ENCODE measurements at places on chromosomes 7 and 10. TPM values are rescaled to one million over a fixed set of nuclear protein-coding genes. Genes with fewer than 3 reads are reported as not detected.

The HKDC1 gene
- 0.04 TPM for total RNA-seq

DNA sequence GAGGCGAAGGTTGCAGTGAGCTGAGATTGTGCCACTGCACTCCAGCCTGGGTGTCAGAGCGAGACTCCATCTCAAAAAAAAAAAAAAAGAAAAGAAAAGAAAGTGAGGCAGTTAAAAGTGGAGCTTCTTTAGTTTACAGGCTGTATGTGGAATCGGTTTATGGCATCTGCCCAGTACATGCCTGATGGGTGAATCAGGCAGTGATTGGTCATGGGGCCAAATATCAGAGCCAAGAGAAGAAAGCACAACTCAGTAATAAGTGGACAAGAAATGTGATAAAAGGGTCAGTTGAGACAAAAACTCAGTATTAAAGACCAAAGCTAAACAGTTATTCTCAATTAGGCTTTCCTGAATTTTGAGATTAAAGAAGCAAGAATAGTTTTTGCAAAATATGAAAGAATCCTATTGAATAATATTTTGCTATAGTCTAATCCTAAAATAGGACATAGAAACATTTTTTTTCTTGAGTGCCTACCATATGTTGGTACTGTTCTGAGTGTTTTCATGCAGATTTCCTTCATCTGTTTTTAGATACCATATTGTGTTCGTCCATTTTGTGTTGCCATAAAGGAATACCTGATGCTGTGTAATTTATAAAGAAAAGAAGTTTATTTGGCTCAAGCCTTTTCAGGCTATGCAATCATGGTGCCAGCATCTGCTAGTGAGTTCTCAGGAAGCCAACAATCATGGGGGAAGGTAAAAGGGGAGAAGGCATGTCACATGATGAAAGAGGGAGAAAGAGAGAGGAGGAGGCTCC is 14.4 kb downstream of the CDC14C start:
- DNase-seq: no peak

The LRRC61 gene
- 50.6 TPM for total RNA-seq

DNA sequence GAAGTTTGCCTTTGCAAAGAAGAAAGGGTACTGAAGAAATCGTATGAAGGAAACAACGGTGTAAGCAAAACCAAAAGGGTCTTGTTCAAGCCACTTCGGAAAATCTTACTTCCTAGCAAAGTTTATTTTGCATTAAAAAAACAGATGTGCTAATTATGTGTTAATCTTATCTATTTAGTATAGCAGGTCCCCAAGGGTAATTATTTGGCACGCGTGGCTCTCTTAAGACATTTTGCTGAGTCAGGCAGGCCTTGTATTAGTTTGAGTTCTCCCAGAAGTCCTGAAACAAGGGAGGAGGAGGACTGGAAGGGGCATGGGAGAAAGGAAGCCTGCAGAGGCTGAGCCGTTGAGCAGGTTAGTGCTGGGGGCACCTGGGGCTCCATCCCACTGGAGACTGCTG is 44.9 kb downstream of the TMEM178B start:
- no peak for DNase-seq

- no peak for DNase-seq
Measured at GRCh38 chr10:132383751-132384196, 13.2 kb upstream of the PWWP2B start.

The ABCB1 gene
- 0.86 TPM for total RNA-seq

DNA sequence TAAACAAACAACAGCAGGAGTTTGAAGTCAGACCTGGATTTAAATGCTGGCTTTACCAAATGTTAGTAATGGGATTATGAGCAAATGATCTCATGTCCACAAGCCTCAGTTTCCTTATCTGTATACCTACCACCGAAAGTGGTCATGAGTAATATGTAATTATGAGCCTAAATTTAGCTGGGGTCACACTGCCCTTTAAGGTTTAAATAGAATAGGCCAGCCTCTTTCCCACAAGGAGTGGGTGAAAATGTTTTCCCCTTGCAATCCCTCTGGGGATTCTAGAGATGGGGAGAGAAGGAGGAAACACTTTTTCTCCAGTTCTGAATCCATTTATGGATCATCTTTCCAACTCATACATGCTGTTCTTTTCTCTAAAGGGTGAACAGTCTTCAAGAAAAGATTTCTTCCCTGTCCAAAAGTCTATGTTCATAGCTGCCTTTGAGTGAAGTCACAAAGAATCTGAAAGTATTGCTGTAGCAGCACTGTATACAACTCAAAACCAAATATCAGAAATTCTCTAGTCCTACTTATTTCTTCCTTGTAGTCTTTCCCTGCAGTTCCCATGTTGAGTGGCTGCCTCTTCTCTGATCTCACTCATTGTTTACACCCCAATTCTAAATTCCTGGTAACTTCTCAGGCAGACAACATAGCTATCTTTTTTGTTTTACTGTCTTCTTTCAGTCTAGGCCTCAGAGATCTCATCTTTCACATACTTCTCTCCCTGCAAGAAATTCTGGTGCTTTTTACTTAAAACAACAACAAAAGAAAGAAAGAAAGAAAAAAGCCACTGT is 7.4 kb upstream of the TSPAN12 start:
- DNase-seq: no peak

DNA sequence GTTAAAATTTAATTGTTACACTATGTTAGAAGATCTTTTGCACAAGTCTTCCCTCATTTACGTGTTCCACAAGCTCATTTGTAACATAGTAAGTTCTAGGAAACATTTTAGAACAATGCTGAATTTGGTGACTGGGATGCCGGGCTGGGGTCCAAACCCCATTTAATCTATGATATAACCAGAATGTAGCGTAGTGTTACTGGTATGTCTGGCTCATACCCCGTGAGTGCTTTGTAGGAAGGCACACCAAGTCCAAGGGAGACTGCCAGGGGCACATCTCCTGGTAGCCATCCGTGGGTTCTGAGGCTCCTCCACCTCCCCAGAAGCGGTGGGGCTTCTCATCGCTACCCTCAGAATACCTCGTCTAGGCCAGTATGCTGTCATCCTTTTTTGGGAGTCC is 21.3 kb upstream of the TMEM236 start:
- no peak for DNase-seq

DNA sequence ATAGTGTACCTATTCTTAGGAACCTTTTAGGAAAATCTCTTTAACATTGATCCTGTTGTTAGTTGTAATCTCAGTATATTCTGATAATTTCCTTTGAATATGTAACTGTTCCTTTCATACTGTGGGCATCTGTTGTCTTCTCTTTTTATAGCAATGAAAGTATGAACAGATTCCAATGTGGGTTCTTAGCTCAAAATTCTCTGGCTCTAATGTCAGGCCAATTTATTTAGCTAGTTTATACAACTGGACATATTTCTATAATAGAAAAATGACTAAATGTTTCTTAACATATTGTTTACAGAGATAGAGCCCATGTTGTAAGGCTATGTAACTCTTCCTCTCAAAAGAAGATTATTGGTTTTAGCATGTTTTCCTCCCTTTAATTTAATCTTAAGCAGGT is 363.2 kb downstream of the AUTS2 start:
- DNase-seq: no peak

- DNase-seq: no peak
Measured at GRCh38 chr7:30814700-30815387, 43.6 kb downstream of the MINDY4 start.
